IMR-90 (cell line): ENCODE measurements at places on chromosomes 11 and 22. TPM values are rescaled to one million over a fixed set of nuclear protein-coding genes. Genes with fewer than 3 reads are reported as not detected.

CREB3L1 gene
- polyA plus RNA-seq, result 76.9 and 82.3 TPM in 2 replicates

OTOG gene
- polyA plus RNA-seq, result not detected in 2 replicates

ASCL3 gene
- not detected in 2 replicates for polyA plus RNA-seq

APOL6 gene
- 0.86 and 1.2 TPM in 2 replicates for polyA plus RNA-seq

RAG2 gene
- not detected in 2 replicates for polyA plus RNA-seq

SERPING1 gene
- polyA plus RNA-seq, result 27.5 and 30.7 TPM in 2 replicates

CDKN1C gene
- polyA plus RNA-seq, result 3.0 and 3.7 TPM in 2 replicates

RAC2 gene
- 72.3 and 77.1 TPM in 2 replicates for polyA plus RNA-seq

AGBL2 gene
- 1.2 and 1.5 TPM in 2 replicates for polyA plus RNA-seq

NXPE2 gene
- polyA plus RNA-seq, result not detected in 2 replicates

ASCL2 gene
- not detected in 2 replicates for polyA plus RNA-seq

UBE2L6 gene
- polyA plus RNA-seq, result 46.7 and 51.7 TPM in 2 replicates

CCDC87 gene
- 0.14 and 0.19 TPM in 2 replicates for polyA plus RNA-seq

ART1 gene
- not detected in 2 replicates for polyA plus RNA-seq

NEAT1 gene
- polyA plus RNA-seq, result 56.3 and 114 TPM in 2 replicates
